ENCODE measurements at places on chromosomes 6 and 20.

DNA sequence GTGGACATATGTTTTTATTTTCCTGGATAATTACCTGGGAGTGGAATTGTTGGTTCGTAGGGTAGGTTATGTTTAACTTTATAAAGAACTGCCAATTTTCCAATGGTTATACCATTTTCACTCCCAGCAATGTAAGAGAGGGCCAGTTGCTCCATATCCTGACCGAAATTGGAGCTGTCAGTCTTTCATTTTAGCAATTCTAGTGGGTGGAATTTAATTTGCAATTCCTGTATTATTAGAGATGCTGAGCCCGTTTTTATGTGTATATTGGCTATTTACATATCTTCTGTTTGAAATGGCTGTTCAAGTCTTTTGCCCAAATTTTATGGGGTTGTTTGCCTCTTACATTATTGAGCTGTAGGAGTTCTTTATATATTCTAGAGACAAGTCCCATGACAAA, 28.0 kb downstream of the SCML4 start:
- DNase-seq, result no peak

GRCh38 chr6:98984121-98984520, 36.4 kb upstream of the FBXL4 start:
- no peak for DNase-seq

GRCh38 chr20:13953227-13953626, 37.2 kb downstream of the SEL1L2 start:
- no peak for DNase-seq

DNA sequence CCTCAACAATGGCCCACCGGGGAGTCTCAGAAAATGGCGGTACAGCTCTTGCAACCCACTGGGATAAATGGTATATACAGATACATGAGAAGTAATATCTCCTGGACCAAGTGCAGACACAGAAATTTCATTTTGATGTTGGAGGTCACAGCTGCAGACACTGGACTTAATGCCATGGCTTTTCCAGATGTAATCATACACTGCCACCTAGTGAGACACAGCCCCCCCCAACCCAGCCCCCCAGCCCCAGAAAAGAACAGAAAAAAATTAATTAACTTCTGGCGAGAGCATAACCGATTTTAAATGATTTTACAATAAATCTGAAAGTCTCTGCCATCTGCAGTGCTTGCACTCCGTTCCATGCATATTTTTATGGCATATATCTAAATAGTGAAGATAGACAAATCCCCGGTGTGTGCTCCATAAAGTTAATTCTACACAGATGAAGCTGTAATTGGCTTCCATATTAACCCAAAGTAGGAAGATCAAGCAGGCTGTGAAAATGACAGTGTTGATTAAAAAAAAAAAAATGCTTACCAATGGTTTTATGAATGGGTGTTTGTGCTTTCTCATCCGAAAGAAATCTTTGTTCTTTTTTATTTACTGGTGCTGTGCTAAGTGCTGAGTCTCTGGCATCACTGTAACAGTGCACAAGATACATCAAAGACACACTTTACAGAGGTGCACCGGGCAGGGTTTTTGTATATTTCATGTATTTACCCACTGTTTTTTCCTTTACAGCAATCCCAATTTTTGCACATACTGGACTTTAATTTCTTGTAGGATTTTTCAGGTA, 804.1 kb downstream of the TFAP2A start:
- no peak for DNase-seq

DNA sequence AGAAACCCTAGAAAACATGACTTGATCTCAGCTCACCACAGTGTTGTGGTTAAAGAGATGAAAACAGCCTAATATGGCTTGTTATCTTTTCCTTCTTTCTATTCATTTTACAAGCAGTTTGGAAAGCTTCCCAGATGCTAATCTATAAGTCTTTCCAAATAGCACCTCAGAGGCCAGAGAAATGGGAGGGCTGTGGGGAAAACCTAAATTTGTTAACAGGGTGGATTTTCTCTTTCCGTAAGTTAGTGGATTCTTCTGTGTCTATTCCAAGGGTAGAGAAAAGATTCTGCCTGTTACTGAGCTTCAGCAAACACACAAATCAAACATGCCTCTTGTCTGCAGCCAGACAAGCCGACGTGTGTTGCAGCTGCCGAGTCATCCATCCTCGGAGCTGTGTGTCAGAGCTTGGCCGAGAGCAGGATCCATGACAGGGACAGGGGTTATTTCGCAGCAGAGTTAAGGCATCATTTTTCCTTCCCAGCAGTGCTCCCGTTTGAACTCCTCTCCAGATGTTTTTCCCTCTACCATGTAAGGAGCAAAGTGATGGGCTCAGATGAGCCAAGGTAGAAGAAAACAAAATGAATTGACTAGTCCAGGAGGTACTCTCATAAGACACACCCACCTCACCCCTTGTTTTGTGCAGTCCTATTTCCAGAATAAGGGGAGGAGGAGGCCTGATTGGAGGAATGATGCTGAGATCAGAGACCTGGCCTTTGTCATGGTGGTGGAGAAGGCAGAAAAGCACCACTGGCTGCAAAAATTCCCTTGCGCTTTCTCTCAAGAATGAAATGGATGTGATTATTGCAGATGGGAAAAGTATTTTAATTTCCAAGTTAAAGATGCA, 560.0 kb downstream of the C6orf118 start:
- DNase-seq, result no peak

GRCh38 chr20:1568163-1568490, 10.6 kb upstream of the SIRPD start:
- DNase-seq, result no peak

- no peak for DNase-seq
Observed at GRCh38 chr20:1335961-1336698, 7.2 kb upstream of the SDCBP2 start.

- DNase-seq, result no peak
Observed at GRCh38 chr6:144340541-144341371, 55.6 kb downstream of the UTRN start.

- DNase-seq, result peak; percentile 6
Observed at GRCh38 chr6:22062807-22063408, 233.9 kb downstream of the PRL start.

- DNase-seq, result no peak
Observed at GRCh38 chr6:12147557-12148316, 135.6 kb downstream of the HIVEP1 start.

DNA sequence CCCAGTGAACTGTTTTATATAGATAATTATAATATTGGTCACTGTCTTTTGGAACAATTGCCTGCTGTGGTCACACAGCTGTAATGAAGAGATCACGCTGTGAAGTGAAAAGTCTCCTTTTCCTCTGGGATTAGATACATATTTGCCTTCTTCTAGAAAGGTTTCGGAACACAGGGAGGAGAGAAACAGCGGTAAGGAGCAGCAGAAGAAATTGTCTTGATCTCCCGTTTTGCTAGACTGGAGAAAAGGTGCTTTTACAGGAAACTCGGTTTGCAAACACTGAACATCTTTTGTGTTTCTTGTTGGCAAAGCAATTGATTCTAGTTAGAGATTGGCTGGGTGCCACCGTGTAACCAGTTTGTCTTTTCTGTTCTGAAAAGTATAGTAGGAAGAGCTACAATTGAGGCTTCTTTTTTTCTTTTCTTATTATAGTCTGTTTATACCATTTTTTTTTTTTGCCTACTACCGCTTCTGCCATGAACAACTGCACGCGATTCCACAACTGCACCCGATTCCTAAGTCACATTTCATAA, 404.1 kb upstream of the ID4 start:
- no peak for DNase-seq

DNA sequence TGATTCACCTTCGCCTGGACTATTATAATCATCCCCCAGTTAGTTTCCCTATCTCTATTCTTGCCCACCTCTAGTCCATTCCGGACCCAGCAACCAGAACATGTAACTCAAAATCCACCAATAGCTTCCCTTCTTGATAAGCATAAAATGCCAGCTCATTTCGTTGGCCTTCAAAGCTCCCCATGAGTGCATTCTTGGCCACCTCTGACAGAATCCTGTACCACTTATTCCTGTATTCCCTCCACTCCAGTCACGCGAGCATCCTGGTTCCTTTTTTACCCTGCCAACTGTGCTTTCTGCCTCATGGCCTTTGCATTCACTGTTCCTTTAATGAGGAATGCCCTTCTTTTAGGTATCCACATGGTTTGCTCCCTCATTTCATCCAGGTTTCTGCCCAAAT, 36.7 kb downstream of the CYP24A1 start:
- DNase-seq, result no peak

GRCh38 chr6:126300126-126300525, 39.8 kb upstream of the CENPW start:
- DNase-seq, result no peak

DNA sequence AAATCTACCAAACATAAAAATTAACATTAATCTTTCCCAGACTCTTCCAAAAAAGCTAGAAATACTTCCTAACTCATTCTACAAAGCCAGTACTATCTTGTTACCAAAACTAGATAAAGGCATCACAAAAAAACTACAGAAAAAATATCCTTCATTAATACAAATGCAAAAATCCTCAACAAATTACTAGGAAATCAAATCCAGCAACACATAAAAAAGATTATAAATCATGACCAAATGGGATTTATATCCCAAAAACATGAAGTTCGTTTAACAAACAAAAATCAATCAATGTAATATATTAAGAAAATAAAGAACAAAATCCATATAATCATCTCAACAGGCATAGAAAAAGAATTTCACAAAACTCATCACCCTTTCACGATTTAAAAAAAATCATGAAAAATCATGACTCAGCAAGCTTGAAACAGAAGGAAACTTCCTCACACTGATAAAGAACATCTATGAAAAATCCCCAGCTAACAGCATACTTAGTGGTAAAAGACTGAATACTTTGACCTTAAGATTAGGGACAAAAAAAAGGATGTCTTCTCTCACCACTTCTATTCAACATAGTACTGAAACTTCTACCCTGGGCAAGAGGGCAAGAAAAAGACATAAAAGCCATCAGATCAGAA, 43.2 kb downstream of the RANBP9 start:
- peak; percentile 38 for DNase-seq

DNA sequence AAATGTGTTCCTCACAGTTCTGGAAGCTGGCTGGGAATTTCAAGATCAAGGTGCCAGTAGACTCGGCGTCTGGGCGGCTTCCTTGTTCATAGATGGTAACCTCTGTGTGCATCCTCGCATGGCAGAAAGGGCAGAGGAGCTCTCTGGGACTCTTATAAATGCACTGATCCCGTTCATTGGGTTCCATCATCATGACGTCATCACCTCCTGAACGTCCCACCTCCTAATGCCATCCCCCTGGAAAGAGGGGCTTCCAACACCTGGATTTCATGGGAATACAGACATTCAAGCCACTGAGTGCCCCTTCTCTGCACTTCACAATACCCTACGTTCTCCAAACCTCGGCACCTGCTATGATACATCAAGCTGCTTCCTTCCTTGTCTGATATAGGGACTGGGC, 37.5 kb upstream of the THBS2 start:
- DNase-seq, result no peak

DNA sequence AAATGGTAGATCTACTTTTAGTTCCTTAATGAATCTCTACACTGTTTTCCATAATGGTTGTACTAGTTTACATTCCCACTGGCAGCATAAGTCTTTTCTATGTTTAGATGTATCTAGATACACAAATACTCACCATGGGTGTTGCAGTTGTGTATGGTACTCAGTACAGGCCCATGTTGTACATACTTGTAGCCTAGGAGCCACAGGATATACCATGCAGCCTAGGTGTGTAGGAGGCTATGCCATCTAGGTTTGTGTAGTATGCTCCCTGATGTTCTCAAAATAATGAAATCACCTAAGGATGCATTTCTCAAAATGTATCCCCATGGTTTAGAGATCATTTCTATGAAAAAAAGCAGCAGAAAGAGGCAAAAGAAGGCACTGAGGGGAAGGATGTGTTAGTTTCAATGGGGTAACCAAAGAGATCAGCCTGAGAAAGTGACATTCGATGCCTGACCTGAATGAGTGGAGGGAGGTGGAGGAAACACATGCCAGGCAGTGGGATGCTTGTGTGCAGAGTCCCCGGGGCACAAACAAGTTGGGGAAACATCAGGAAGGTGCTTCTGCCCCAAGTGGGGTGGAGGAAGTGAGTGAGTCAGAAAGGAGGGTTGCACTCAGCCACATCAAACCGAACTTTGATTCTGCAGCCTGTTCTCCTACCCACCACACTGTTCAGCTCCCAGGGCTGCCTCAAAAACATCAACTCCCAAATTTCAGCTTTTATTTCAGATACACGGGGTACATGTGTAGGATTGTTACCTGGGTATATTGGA, 191.2 kb downstream of the ZNF217 start:
- DNase-seq, result no peak

DNA sequence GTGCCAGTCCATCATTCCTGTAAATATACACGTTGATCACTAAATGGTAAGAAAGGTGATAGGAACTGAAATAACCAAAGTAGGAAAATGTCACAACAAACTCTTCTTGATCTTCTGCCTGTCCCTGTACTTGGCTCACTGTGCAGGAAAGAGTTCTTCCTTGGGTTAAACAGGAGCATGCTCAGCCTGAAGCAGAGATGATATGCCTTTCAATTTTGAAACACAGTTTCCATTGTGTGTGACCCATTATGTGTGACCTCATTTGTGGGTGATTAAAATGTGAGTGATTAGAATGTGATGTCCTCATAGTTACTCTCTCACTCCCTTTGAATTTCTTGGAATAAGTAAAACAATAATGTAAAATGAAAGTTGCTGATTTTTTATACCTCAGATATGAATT, 427.2 kb upstream of the AGPAT4 start:
- DNase-seq, result no peak

Measured in CD4-positive, alpha-beta T cell treated with Interleukin-2 at 100 ng/mL for 4 hours (primary cell).